Stimulated activated CD8-positive, alpha-beta memory T cell treated with anti-CD3 and anti-CD28 coated beads, Interleukin-15, amount 100 ng/mL, for 1 hour (primary cell): ENCODE measurements at places on chromosomes 1 and 21.

DNA sequence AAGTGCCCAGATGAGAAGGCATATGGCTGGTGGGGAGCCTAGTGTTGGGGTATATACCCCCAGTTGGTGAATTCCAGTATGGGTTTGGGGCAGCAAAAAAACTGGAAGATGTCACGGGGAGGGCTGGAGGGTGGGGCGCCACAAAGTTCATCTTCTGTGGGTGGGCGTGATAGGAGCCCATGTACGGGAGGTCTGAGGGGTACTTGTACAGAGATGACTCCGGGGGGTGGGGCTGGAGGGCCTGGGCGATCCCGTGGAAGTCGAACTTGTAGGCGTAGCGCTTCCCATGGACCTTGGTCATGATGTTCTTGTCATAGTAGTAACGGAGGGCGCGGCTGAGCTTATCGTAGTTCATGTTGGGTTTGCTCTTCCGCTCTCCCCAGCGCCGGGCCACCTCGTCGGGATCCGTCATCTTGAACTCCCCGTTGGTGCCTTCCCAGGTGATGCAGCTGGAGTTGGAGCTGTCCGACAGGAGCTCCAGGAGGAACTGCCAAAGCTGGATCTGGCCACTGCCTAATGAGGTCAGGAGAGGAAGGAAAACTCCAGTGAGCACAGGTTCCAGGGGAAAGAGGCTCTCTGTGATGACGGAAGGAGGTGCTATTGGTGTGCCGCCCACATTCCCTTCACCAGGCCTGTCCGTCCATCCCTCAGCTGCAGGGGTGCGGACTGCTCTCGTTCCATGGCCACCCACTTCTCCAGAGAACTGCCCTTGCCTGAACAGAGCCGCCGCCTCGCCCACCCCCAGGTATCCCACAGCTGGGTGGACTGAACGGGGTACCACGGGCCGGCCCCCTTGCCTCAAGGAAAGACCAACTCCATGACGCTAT is 114.7 kb downstream of the ERG start:
- DNase-seq: no peak

DNA sequence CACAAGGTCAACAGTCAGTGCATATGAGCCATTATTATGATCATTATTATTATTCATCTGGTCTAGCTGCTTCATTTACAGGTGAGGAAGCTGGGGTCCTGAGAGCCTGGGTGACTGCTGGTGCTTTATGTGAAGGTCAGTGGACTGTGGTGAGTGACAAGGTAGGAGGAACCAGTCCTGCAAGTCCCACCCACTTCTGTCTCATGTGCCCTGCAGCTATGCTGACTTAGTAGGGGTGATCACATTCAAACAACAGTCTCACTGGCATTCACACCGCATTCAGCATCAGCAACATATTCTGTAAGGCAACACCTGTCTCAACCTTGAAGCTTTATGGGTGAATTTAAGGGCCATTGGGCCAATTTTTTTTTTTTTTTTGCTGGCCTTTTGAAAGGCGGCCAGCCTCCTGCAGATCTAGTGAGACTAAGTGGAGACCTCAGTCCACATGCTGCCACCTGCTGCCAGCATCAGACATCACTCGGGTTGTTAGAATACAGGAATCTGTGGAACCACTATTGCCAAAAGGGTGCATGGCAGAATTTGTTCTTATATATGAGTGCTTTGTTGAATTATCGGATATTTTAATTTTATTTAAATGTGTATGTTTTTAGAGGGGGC is 59.9 kb upstream of the CACNA1E start:
- peak; percentile 7 for DNase-seq

DNA sequence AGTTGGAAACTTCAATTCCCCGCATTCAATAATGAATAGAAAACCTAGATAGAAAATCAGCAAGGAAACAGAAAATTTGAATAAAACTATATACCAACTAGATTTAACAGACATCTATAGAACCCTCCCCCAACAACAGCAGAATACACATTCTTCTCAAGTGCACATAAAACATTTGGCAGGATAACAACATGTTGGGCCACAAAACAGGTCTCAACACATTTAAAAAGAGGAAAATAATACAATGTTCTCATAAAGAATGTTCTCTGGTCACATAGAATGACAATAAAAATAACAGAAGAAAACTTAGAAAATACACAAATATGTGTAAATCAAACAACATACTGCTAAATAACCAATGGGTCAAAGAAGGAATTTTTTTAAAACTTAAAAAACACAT is 24.9 kb downstream of the ITGB3BP start:
- DNase-seq: no peak

DNA sequence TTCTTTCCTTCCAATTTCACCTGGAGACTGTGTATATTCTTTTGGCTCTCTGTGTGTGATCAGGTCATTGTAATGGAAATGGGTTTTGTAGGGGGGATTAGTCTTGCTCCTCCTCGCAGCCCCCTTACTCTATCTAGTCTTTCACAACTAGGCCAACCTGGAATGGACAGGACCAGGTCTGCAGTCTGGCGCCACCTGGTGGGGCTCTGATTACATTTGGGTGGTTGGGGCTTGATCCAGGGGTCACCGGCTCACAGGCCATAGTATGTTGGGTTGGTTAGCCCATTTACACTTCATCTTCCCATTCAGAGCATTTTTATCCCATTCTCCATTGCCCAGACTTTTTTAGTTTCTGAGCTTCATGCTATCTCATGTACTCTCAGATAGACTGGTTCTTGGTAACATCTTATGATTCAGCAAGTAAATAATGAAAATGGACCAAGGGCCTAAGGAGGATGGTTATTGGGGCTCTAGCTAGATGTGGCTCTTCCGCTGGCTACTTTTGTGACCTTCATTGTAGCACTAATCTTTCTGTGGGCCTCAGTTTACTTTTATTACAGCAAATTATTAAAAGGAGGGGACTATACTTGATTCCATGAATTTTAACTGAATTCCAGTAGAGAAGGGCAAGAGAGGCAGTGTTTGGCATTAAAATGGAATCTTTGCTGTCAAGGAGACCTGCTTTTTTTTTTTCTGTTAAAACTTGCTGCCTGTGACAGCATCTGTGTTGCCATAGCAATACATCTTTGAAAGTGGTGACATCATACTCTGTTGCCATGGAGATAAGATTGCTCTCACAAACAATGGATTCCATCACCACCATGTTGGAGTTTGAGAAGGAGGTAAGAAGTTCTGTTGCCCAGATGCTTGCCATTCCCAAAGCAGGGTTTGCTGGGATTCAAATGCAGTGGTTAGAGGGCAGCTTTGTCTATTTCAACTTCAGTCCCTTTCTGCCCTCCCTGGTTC is 150.1 kb downstream of the PLXNA2 start:
- peak; percentile 39 for DNase-seq

- DNase-seq: no peak
Observed at GRCh38 chr1:156448134-156448967, 52.2 kb downstream of the MEF2D start.

DNA sequence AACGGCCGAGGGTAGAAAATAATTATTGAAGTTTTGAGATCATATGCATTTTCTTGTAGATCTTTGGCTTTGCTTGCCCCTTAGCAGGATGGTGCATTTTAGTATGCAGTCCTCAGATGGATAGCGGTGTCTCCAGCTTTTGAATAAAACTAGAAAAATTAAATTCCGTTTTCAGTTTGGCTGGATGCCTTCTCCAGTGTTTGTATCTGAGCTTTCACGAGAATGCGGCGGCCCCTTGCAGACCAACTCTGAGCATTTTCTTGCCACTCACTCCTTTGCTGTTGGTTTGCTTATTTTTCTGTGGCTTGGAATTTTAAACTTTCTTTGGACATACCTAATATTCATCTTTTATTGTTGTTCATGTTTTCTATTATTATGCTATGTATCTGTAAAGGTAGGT is 192.6 kb downstream of the NFIA start:
- DNase-seq: no peak

DNA sequence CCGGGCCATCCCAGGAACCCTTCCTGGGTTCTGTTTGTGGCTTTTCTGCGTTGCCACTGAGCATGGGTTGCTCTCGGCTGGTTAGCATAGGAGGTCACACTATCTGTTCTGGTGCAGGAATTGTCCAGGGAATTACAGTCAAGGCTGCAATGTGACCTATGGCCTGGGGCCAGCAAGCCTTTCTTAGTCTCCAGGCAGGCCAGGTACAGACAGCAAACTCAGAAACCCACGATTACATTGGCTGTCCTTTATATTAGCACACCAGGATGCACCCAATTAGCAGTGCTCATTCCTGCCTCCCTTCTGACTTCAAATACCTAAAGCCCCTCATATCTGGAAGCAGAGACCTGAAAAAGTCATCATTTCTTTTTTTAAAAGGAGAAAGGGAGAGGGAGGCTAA is 55.2 kb downstream of the CD247 start:
- DNase-seq: no peak

DNA sequence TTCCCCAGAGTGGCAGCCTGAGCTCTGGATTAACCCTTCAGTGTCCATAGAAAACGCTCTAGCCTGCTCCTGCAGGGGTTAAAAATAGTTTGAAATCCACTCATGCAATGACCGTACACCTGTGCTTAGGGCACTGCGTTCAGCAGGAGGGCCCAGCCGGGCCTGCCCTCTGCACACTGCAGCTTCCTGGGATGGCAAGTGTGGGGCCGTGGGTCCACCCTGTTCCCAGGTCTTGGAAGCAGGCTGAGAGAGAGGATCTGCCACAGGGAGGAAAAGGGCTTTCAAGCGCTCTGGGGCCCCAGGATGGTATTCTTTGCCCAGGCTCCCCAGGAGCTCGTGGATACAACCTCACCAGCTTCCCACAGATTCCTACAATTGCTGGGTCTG is 1.5 kb upstream of the S100B start:
- DNase-seq: no peak

GRCh38 chr1:226034482-226034881 is 28.0 kb upstream of the H3-3A start:
- DNase-seq: no peak

DNA sequence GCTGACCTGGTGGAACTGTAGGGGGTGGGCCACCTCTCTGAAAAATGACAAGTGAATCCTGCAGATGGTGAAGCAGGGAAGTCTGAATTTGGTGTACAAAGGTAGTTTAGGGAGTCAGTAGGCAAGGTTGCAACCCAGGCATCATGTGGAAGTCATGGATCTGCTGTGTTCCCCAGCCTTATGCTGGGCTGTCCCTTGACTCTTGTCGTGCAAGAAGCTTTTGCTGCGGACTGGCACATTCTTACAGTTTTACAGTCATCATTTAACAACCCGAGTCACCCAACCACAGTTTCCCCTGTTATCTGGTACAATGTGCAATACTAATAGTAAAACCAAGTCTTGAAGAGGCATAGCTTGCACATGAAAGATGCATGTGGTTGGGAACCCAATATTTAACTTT is 13.2 kb downstream of the RHOU start:
- DNase-seq: no peak

DNA sequence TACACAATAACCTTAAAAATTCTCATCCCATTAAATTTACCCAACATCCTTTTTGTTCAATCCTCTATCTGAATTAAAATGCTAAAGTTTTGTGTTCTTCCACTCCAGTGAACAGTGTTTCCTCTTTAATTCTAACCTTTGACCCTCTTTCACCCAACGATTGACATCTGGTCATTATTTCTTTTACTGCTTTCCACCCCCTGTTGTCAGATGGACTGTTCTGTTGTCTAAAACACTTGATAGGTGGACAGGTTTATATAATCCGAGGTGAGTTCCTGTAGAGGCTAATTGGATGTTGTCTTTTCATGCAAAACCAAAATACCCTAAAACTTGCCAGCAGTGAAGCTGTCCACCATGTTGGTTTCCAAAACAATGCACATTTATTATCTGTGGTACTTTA is 73.4 kb upstream of the SERTAD4 start:
- no peak for DNase-seq
